Pulmonary artery endothelial cell (primary cell): ENCODE measurements at places on chromosomes 4 and X. TPM values are rescaled to one million over a fixed set of nuclear protein-coding genes. Genes with fewer than 3 reads are reported as not detected.

The CXorf65 gene
- not detected in 2 replicates for total RNA-seq

GRCh38 chrX:10010686-10011085, 43.5 kb downstream of the CLDN34 start:
- DNase-seq, result no peak

GRCh38 chrX:132967049-132967448, 8.6 kb upstream of the HS6ST2 start:
- no peak for DNase-seq

- no peak for DNase-seq
Measured at GRCh38 chr4:150232029-150232428, 153.8 kb downstream of the DCLK2 start.

The FAM47E gene
- under 0.01 and 0.33 TPM in 2 replicates for total RNA-seq

The DCLK2 gene
- total RNA-seq, result 1.6 and 2.0 TPM in 2 replicates

DNA sequence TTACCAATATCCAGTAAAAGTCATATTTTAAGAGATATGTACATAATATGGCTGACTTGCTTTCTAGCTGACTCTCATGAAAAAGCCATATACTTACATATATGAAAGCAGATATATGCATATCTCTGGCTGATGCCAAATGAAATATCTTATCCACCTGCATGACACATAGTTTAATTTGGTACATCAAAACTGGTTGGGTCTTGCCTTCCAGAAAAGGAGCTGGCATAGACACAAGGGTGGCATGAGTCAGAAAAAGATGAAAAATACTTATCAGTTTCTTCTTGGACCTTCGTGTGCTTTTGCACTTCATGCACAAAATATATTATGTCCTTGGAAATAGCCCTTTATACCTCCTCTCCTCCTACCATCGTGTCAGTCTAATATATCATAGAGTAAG, 32.1 kb downstream of the TIGD4 start:
- DNase-seq, result no peak

DNA sequence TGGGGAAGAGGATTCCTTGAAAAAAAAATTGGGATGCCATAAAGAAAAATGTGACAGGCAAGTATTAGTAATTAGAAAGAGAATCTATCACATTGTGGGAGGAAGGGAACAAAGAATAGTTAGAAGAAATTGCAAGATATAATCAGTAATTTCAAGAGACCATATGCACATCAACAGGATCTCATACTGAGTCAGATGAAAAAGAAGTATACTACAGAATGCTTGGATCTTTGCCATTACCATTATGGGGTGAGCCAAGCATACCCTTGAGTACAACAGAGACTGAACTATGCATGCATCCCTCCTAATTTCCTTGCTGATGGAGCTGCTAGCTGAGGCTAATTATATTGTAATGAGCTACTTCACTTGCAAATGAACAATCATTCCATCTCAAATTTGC, 287.6 kb downstream of the PAPSS1 start:
- no peak for DNase-seq

DNA sequence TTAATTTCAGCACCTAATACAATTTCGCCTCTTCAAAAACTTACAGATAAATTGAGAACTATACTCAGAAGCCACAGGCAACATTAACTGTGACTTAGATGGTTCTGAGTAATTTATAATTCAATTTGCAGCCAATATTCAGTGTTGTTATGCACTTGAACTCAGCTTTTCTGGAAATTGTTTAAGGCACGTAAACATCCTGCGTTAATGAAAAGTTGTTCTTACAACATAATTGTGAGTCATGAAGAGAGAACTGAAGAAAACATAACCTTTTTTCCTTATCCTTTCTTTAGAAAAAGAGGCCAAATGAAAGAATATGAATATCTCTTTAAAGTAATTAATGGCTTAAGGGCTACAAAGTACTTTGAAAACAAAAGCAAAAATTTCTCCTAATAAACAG, 16.6 kb upstream of the H2AZ1 start:
- DNase-seq, result no peak

- no peak for DNase-seq
Measured at GRCh38 chrX:31508338-31508737, 436.5 kb upstream of the FTHL17 start.

DNA sequence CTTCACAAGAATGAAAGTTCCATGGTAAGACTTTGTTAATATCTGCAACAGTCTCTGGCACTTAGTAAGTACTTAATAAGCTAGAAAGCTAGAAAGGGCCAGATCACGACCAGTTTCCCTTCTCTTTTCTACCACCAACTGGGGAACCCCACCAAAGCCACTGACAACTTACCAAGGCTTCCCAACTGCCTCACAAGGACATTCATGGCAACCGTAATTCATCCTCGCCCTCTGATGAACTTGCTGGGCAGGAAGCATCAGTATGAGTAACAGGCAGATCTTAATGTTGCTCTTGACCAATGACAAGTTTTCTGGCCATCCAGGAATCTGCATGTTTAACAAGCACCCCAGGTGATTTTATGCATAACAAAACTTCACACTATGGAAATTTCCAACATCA, 23.2 kb upstream of the ZCCHC13 start:
- no peak for DNase-seq

DNA sequence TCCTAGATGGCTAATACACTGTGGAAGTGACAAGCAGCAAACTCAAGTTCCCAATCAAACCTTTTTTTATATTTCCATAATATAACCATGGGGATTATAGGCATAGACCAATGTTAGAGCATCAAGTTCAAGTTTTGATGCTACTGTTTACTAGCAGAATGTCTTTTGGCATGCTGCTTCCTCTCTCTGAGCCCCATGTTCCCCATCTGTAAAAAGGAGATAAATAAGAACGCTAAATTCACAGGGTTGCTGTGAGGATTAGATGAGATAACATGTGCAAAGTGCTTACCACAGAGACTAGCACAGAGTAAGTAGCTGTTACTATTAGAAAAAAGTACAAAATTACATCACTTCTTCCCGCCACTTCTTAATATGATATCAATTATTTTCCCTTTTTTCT, 18.0 kb downstream of the MBNL3 start:
- DNase-seq, result no peak

The XAGE2 gene
- total RNA-seq, result not detected in 2 replicates

The FGFR3 gene
- 0.79 and 0.81 TPM in 2 replicates for total RNA-seq

DNA sequence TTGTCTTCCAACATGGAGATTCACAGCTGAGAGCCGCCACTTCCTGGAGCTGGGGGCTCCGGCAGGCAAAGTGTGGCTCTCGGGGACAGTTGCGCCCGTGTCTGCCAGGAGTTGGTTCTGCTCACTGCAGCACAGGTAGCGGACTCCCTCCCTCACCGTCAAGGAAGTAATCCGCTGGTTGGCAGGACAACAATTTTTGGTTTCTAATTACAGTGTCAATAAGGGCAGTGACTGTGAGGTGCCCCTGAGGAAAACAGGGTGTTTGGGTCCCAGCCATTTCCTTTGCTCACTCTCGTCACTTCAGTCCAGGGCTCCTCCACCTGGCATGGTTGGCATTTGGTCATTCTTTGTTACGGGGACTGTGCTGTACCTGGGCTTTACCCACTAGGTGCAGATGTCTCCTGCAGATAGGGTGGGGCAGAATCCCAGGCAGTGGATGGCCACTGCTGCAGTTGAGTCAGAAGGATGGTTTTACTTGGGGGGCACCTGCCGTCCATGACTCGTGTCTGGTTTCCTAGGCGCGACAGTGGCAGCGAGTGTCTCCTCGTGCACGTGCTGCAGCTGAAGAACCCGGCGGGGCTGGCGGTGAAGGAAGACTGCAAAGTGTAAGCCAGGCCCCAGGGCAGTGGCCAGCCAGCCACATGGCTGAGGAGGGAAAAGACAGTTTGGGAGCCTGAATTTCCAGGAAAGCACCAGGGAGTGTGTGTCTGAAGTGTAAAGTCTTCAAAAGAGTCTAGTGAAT, 32.1 kb upstream of the CLCN4 start:
- no peak for DNase-seq

The CLGN gene
- 0.13 and 0.25 TPM in 2 replicates for total RNA-seq

- peak; percentile 0 for DNase-seq
Measured at GRCh38 chr4:138522366-138522765, 280.2 kb upstream of the SLC7A11 start.

- DNase-seq, result no peak
Measured at GRCh38 chr4:148286012-148286411, 156.2 kb downstream of the NR3C2 start.

GRCh38 chr4:95508421-95508820, 40.4 kb downstream of the UNC5C start:
- DNase-seq, result no peak

The MAGEA9B gene
- total RNA-seq, result not detected in 2 replicates

The FAM120C gene
- total RNA-seq, result 3.2 and 5.4 TPM in 2 replicates

The TCP11X2 gene
- total RNA-seq, result not detected in 2 replicates

DNA sequence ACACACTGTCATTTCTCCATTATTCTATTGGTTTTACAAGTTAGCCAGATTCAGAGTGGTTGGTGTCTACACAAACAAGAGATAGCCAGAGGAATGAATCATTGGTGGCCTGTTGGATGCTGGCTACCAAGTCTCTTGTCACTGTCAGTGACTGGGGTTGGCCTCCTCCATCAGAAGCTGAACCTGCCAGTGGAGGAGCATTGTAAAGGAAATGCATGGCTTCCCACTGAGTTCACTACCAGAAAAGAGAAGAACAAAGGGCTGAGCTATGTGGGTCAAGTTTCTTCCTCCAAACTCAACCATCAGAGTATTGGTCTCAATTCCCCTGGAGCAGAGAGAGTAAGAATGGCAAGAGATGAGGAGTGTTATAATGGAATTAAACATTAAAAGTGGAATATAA, 26.5 kb upstream of the ANKRD50 start:
- DNase-seq, result no peak

The CSAG3 gene
- not detected in 2 replicates for total RNA-seq

The SHOX gene
- total RNA-seq, result not detected in 2 replicates

GRCh38 chr4:149830823-149831222, 15.2 kb upstream of the IQCM start:
- DNase-seq, result no peak

DNA sequence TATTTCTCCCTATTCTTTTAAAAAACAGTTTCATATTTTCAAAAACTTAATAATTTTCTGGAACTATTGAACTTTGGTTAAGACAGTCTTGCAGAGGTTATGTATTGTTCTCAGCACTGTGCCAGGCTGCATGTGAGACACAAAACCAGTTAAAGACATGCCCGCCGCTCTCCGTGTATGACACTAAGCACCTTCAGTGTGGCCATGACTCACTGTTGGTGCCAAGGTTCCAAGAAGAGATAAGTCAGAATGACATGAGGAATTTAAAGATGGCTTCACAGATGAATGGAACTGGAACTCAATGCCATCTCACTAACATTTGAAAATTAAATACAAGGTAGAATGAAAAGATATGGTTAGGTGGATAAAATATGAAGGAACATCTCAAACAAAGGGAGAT, 525.5 kb upstream of the ZFP42 start:
- DNase-seq, result no peak

The CXCL6 gene
- total RNA-seq, result 3.0 and 18.3 TPM in 2 replicates
